ENCODE measurements at places on chromosomes 2 and 18.

DNA sequence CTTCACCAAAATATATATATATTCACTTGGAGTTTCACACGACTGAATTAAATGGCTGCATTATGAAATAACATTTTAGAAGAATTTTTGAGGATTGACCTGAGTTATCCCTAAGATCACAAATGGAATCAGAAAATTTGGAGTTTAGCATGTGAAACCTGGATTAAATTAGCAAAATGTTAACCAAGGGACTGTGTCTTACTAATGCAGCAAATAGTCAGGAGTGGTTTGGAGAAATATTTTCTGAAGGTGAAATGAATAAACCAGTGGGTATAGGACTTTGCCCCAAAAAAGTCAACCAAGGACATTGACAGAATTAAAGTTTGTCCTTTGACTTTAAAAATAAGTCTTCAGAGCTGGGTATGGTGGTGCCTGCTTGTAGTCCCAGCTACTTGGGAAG lies 111.2 kb downstream of the PRPF40A start:
- DNase-seq: no peak

- no peak for DNase-seq
Measured at GRCh38 chr2:136213836-136214235, 95.9 kb upstream of the CXCR4 start.

DNA sequence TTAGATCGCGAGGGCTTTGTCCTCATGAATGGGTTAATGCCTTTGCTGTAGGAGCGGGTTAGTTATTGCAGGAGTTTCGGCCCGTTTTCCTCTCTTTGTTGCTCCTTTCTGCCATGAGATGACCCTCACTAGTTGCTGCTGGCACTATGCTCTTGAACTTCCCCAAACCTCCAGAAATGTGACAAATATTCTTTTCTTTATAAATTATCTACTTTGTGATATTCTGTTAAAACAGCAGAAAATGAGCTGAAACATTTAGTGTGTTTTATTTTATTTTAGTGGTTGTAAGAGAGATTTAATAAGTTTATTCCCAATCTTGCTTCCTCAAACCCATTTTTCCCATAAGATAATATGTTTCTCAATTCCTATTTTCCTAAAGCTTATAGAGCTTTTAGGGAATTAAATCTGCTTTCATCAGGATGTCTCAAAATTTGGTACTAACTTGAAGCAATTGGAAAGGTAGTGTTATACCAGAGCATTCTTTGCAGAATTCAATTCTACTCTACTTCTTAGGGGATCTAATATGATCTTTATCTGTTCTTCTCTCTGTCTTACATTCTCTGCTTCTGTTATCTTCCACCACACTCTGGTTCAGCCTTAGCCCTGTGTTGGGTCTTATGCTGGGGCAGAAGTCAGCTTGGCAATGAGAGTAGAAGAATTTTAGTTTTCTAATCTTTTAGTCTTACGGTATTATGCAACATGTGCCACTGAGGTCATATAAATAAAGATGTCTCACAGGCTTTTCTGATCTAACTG lies 23.1 kb downstream of the DDX1 start:
- no peak for DNase-seq

DNA sequence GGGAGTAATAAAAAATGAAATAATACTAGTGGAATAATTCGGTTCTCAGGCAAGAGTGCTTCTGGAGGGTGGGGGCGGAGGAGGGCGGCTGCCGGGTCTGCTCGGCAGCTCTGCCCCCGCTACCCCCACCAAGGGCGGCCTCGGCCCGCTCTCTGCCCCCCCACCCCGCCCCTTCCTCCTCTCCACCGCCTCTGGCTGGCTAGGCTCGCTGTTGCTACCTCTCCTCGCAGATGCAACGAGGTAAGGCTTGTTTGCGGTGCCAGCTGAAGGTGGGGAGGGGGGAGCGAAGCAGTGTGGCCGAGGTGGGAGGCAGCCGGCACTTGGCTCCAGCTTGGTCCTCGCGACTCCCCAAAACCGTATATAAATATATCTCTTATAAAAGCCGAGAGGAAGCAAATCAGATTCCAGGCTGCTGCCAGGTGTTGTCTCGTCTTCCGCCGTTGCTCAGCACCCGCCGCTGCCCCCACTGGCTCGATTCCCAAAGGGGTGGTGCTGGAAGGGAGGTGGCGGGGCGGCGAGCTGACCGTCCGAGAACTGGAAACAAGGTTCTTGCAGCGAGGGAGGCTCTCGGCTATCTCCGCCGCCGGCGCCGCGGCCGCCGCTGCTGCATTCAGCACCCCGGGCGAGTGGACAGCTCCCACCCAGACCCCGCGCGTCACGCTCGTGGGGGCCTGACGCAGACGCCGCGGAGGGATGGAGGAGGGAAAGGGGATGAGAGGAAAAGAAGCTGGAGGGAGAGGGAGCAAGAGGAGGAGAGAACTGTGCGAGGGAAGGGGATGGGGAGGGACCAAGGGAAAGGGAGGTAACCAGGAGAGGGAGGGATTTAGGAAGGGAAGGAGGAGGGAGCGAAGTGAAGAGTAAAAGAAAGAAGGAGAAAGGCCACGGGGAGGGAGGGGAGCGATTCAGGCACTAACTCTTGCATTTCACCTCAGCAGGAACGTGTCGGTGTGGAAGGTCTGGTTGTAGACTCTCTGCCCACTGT lies at the start of gene MARCHF4:
Gene MARCHF4 (minus strand): TSS at position 763 of the 982 bp plus-strand sequence. CDS start 2,223 bp downstream, outside the sequence.
- peak; percentile 70 for DNase-seq

DNA sequence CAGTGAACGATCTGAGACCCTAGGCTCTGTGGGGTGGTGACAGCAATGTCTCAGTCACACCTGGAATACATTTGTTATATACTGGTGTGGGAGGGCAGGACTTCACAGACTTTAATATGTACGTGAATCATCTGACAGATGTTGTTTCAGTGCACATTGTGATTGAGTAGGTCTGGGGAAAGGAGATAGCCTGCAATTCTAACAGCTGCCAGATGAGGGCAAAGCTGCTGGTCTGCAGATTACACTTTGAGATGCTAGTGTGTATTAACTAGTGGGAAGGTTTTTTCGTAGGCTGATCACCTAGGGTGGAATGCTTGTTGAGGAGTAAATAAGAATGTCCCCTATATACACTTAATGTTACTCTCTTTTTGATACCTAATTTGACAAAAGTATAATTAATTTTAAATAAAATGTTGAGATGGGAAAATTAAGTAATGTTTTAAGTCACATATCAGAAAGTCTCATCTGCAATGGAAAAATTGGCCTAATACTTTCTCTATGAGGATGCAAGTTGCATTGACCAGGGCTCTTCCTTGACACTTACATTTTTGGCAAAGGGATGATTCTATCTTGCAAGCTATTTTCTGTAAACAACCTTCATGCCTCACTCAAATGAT lies 496.9 kb upstream of the HNMT start:
- peak; percentile 16 for DNase-seq

- DNase-seq: no peak
Measured at GRCh38 chr2:24012521-24013188, 2.8 kb downstream of the MFSD2B start.

- DNase-seq: no peak
Measured at GRCh38 chr2:170814533-170815230, 2.0 kb upstream of the GAD1 start.

DNA sequence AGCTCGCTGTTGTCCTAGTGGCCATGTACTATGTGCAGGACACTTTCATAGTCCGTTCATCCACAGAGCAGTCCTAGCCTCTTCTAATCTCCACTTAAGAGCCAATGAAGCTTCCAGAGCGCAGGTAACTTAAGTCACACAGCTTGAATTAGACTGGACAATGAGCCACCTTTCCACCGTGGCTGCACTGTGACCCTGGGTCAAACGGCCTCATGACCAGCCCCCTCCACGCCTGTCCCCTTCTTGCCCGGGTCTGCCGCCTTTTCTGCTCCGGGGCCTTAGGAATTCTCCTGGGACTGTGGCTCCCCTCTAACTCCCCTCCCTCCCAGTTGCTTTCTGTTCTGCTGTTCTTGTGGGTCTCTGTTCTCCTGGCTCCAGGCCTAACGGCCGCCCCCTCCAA lies 8.4 kb upstream of the PRKCE start:
- DNase-seq: no peak

DNA sequence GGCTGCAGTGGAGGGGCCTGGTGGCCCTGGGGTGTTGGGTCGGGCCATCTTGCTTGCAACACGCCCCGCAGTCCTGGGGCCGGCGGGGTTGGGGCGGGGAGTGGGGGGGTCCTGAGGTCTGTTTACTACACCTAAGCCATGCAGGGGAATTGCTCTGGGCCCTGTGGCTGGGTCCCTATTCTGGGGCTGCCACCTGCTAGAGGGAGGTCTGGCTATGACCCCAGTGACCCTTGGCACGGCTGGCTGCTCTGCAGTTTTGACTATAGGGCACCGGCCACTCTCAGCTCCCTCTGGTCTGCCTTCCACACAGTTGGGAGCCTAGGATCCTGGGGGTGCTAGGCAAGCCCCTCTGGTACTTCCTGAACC lies 170.6 kb upstream of the GLI2 start:
- no peak for DNase-seq

DNA sequence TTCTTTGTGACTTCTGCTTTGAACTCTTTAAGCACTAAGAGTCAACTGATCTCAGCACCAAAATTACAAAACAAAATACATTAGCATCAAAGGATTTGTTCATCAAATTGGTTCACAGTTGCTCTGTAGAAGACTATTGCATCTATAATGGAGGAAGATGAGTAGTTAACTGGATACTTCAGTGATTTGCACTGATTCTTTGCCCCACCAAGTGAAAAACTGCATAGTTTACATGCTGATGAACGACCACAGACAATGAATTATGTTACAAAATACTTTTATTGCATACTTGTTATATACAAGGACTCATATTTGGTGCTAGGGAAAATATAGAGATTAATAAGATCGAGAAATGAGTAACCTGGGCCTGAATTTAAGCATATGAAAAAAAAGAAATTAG lies 107.2 kb downstream of the SCG2 start:
- no peak for DNase-seq

DNA sequence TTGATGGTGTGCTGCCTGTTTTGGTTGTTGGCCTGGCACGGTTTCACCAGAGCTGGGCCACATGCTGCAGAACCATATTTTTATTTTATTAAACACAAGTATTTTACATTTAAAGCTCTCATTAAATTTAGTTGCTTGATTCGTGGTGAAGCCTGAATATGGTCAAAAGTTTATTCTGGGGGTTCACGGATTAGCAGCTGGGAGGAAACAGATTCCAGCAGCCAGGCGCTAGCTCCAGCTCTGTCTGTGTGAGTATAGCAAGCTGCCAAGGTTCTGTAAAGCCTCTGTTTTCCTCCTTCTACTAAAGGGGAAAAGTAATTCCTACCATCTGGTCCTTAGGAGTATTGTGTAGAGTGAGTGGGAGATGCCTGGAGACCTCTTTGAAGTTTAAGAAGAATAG lies 22.5 kb downstream of the GATA6 start:
- no peak for DNase-seq

GRCh38 chr2:57536535-57537231 lies 509.9 kb upstream of the VRK2 start:
- DNase-seq: no peak

- peak; percentile 74 for DNase-seq
Measured at GRCh38 chr2:69946351-69947324, 14.8 kb downstream of the ASPRV1 start.

DNA sequence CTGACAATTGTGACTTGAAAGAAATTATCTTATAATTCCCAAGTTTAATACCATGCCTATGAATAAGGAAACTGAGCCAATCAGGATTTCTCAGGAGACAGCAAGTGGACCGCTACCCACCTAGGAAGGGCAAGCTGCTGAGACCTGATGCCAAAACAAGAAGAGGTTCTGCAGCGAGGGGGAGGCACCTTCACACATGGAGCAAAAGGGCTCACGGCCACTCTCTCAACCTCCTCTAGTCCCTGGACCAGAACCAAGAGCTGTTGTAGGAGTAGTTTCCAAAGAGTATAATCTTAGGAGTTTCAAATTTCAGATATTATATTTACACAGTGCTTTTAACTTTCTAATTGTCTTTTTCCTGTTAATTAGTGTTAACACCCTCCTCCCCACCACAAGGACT lies 154.7 kb upstream of the ETAA1 start:
- DNase-seq: no peak

DNA sequence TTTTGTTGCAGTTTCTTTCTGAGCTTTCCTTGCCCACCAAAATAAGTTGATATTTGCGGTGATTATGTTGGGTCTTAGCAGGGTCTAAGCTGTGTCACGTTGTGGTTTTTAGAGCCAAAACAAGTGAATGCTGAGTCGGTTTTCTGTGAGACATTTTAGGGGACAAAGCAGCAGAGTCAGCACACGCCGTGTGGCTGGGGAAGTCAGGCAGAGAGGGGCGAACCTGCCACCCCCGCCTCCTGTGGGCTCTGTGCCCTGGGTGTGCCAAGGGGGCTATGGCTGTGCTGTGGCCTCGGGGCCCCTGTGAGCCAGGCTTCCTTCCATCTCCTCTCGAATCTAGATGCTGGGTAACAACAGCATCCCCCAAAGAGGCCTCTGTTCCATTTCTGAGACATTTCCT lies 30.8 kb upstream of the TMEM87B start:
- no peak for DNase-seq

- DNase-seq: no peak
Measured at GRCh38 chr18:33751613-33752221, 173.7 kb downstream of the ASXL3 start.

DNA sequence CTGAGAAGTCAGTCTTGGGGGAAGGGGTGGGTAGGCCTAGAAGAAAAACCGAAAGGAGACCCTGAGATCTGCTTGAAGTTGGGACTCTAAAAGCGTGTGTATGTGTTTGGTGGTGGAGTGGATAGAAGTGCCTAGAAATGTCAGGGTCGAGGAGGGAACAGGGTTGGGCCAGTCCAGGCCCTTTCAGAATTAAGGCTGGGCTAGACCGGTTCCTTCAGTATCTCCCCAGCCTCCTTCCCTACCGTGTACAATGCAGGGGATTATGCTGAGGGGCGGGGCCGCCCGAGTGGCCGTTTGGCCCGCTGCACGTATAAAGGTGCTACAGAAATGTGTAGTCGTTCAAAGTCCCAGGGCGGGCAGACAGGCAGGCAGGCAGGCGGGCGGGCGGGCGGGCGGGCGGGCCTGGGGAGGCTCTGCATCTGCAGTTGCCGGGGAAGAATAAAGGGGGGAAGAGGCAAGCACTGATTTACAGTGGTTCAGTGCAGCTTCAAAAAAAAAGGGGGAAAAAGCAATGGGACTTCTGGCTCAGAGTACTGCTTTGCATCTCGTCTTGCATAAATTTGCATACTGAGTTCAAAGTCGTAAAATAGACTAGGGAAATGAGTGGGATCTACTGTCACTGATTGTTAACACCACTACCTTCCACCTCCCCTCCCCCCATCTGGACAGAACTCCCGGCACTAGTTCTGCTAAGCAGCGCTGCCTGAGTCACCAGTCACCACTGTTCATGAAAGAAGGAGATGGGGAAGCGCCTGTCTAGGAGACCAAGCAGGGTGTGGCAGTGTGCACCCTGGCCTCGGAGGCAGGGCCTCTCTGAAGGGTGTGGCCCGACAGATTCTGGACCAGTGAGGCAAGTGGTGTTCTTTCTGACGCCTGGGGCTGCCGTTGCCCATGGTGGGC lies 3.6 kb downstream of the IGFBP2 start:
- DNase-seq: no peak
